ENCODE measurements at places on chromosomes 13 and 19.

- no peak for DNase-seq
Measured at GRCh38 chr19:31352782-31353651, 3.8 kb upstream of the TSHZ3 start.

GRCh38 chr13:52652980-52653303, 306 bp downstream of the SUGT1 start:
- DNase-seq, result no peak

DNA sequence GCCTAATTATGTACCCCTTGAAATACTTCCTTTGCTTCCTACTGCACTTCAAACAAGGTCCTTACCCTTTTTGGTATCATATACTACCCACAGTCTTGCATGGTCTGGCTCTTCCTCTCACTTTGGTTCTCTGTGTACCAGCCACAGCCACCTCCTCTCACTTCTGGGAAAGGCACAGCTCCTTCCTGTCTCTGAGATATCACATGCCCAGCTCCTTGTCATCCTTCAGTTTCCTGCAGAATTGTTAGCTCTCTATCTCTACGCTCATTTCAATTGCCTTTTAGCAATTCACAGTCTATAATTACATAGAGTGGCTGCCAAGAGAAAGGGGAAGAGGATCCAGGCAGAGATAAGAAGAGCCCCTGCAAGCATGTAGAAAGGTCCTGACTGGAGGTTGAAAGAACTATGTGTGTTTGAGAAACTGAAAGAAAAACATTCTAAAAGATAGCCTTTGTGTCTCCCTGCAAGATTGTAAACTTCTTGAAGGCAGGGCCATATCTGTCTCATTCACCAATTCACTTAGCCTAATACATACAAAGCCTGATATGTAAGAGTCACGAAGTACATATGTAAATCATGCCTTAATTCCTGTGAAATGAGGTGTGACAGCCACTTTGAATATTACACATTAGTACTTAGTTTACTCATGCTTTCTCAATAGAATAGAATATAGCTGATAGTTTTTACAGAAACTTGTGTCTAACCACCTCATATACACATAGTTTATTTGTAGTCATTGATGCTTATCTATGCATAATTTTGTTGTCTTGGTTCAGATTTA, 933.1 kb downstream of the DIAPH3 start:
- DNase-seq, result no peak

GRCh38 chr13:28283600-28283999, 145.3 kb downstream of the PAN3 start:
- DNase-seq, result no peak

DNA sequence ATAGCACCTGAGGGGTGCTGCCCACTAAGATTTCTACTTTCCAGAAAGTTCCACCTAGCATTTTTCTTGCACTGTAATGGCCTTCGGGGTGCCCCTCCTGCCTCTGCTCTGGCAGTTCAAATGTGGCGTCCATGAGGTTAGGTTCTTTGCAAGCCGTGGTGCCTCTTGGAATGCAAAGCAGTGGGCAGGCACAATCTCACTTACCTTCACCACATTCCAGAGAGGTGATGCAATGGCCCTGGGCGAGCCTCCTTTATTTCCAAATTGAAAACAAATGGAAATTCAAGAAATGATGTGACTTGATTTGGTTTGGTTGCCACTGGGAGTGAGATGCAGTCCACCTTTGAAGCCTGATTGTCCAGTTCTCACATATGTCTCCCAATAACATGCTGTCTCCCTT, 46.9 kb downstream of the FGF9 start:
- DNase-seq, result no peak

DNA sequence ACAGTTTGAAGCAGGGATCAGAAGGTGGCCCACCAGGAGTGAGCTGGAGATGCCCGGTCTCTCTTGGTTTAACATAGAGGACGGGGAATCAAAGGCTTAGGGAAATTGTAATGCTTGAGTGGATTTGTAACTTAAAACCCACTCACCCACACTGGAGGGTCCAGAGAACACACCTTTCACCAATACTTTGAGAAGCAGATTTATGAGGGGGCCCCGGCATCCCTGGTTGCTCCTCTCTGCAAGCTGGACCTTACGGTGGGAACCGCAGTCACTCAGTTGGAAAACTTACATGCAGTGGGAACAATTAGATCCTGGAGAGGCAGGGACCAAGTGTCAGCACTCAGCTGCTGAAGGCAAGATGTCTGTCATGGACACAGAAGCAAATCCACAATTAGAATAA, 20.5 kb downstream of the PPP5C start:
- no peak for DNase-seq

- DNase-seq, result no peak
Measured at GRCh38 chr13:34294483-34295129, 476.7 kb downstream of the RFC3 start.

Data from activated CD8-positive, alpha-beta memory T cell treated with anti-CD3 and anti-CD28 coated beads, Interleukin-2, amount 50 U/mL, for 48 hours (primary cell).